ENCODE measurements at places on chromosomes 7 and 10.

DNA sequence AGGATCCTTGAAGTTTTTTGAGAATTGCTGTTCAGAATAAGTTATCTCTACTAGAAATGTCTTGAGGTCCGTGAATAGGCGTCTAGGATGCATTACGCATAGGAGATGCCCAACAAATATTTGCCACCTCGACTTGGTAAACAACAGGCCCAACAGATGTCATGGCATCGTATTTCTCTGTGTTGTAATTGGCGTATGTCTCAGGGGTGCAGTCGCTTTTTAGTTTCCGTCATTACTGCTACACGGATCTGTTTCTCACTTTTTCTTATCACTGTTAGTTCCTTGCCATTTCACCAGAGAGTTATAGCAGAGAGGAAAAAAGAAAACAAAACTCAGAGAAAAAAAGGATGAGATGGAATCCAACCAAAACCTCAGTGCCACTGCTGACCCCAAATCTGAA is 73.0 kb upstream of the SFMBT2 start:
- no peak for DNase-seq

DNA sequence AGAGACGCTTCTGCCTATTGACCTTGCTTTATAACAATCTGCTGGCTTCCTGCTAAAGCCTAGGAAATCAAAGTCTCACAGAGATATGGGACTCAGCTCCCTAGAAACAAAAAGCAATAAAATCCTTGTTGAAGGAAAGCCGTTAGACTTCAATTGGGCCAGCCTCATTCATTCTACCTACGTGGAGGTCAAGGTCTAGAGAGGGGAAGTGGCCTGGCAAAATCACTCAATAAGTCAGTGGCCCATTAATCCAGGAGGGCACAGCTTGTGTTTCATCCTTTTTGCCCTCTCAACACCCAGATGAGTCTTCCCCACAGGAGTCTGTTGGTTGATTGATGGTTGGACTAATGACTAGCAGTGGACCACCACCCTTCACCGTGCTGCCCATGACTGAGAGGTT is 40.5 kb upstream of the ACSL5 start:
- no peak for DNase-seq

GRCh38 chr7:12583176-12583575 is 12.7 kb downstream of the SCIN start:
- no peak for DNase-seq

DNA sequence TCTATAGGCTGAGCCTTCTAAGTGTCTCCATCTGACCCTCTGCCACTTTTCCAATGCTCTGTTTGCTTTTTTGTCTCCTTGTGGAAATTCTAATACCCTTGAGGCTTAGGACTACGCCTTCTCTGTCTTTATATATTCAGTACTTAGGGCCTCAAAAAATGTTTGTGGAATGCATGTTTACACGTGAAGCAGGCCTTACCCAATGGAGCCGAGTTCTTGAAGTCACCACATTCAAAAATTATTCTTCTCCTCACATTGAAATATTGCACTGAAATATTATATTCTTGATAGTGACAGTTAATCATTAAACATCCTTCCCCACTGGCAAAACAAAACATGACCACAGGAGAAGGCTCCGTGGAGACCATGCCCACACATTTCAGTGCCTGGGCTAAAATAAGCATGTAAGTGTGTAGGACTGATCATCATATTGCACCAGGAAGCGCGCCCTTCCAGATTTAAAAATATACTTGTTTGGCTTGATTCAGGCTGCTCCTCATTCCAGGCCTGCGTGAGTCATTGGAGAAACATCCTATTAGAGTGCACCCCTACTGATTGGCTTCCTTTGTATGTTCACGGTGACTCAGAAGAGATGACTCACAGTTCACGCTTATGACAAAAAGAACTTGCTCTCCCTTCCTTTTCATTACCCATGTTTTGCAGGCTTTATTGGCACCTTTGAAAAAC is 307.4 kb upstream of the AOAH start:
- peak; percentile 64 for DNase-seq

- no peak for DNase-seq
These were observed 146.5 kb downstream of the GLRX3 start for GRCh38 chr10:130282492-130283218.

DNA sequence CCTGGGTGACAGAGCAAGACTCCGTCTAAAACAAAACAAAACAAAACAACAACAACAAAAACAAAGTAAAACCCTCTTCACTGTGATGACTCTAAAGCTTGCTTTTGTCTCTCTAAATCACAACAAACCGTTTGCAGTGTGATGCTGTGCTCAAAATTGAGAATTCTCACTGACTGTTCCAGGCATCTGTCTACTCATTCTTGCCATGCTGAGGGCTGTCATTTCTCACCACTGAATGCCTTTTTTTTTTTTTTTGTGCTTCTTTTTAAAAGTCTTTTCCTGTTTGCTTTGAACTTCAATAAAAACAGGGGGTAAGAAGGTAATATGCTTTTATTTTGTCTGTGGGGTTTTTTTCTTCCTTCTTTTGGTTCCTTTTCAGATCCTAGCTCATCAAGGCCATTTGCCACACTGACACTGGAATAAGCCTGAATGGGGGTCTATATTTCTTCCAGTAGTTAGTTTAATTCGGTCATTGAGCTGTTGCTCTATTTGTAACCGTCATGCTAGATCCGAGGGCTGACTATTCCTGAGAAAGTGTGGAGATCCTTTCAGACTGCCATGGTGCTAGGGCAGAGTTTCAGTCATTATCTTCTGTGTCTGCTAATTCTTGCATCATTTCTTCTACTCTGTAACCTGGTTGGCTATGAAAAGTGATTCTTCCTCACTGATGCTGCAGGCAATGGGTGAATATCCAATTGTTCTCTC is 10.6 kb downstream of the FAS start:
- no peak for DNase-seq

GRCh38 chr10:5018134-5018533 is 14.5 kb upstream of the AKR1C2 start:
- no peak for DNase-seq

GRCh38 chr7:154503962-154504550 is 451.9 kb downstream of the DPP6 start:
- DNase-seq = no peak

GRCh38 chr10:130553826-130554225 is 417.6 kb downstream of the GLRX3 start:
- DNase-seq = no peak

- DNase-seq = no peak
These were observed 28.4 kb downstream of the PLXNA4 start for GRCh38 chr7:132547821-132548220.

- DNase-seq = no peak
These were observed 9.2 kb downstream of the AGR2 start for GRCh38 chr7:16795624-16796023.

DNA sequence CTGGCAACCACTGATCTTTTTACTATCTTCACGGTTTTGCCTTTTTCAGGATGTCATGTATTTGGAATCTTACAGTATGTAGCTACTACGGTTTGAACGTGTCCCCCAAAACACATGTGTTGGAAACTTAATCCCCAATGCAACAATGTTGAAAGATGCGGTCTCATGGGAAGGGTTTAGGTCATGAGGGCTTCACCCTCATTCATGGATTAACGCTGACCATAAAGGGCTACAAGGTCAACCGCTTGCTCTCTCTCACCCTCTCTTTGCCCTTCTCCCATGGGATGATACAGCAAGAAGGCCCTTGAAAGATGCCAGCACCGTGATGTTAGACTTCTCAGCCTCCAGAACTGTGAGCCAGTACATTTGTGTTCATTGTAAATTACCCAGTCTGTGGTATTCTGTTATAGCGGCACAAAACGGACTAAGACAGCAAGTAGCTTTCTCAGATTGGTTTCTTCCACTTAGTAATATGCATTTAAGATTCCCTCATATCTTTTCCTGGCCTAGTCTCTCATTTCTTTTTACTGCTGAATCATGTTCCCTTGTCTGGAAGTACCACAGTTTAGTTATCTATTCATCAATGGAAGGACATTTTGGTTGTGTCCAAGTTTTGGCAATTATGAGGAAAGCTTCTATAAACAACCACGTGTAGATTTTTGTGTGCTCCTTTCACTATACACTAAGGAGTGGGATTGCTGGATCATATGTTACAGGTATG is 3.0 kb upstream of the CRYGN start:
- DNase-seq = no peak

DNA sequence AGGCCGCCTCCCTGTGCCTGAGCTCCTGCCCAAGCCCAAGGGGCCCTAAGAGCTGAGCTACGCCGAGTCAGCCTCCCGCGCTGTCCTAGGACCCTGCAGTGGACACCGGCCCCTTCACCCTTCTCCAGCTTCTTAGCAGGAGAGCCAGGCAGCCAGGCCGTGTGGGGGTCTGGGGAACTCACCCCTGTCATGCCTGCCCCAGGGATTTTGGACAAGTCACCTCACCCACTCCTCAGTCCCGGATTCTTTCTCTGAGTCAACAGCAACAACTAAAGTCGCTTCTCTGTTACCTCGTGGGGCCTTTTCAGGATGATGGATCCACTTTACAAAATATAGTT is 79.3 kb downstream of the MKI67 start:
- no peak for DNase-seq

DNA sequence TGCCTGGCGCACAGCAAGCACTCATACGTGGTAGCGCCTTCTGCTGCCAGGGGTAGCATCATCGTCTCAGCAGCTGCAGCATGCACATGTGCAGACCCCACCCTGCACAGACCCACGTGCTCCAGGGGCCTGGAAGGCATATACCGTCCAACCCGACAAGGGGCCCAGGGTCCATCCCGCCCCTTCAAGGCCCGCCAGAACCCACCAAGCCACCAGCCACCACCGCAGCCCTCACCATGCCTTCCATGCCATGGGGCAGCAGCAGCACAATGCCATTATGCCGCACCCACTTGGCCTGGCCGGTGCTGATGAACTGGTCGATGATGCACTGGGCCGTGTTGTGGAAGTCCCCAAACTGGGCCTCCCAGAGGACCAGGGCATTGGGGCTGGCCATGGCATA is 22.7 kb downstream of the OGDHL start:
- no peak for DNase-seq
